ENCODE measurements at places on chromosomes 4 and X.

DNA sequence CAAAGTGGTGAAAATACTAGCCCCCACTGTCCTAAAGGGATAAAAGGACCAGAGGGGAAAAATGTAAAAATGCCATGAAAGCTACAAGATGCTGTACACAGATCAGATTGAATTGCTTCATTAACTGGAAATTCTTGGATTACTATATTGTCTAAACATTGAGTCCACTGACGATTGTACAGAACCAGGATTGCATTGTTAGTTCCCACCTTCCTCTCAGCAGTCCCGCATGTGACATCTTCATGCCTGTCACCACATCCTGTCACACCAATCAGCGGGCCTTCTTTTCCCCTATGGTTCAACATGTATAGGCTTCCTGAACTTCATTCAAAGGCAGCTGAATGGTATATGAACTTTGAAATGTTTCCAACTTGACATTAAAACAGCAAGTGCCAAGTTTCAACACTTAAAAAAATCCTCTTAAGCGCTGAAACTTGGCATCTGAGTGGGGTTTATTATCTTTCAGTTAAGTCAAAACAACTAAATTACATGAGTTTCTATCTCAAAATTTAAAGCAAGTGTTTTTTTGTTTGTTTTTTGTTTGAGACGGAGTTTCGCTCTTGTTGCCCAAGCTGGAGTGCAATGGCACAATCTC is 24.6 kb downstream of the ZRSR2 start:
- no peak for DNase-seq

- DNase-seq = no peak
These were observed 133.9 kb downstream of the EGF start for GRCh38 chr4:110046588-110047049.

- no peak for DNase-seq
These were observed 29.0 kb upstream of the MSANTD1 start for GRCh38 chr4:3219761-3220475.

GRCh38 chr4:177128306-177128705 is 181.4 kb upstream of the NEIL3 start:
- no peak for DNase-seq

GRCh38 chr4:140335076-140335475 is 38.4 kb upstream of the SCOC start:
- no peak for DNase-seq

GRCh38 chrX:21509912-21510311 is 135.7 kb downstream of the CNKSR2 start:
- no peak for DNase-seq

DNA sequence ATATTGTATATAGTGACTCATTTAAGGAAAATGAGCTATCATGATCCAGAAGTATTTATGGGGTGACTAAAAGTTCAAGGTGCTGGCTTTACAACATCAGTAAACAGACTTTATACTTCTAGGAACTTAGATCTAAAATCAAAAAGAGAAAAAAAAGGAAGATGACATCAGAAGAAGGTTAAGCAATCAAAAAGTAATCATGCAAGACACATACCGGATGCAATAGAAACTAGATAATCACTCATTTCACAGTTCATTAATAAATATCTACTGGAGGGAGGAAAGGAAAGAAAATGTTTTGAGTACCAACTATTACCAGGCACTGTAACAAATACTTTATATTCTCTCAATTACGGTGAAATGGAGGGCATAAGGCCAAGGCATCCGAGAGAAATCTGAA is 276.4 kb downstream of the SPRY1 start:
- DNase-seq = no peak

DNA sequence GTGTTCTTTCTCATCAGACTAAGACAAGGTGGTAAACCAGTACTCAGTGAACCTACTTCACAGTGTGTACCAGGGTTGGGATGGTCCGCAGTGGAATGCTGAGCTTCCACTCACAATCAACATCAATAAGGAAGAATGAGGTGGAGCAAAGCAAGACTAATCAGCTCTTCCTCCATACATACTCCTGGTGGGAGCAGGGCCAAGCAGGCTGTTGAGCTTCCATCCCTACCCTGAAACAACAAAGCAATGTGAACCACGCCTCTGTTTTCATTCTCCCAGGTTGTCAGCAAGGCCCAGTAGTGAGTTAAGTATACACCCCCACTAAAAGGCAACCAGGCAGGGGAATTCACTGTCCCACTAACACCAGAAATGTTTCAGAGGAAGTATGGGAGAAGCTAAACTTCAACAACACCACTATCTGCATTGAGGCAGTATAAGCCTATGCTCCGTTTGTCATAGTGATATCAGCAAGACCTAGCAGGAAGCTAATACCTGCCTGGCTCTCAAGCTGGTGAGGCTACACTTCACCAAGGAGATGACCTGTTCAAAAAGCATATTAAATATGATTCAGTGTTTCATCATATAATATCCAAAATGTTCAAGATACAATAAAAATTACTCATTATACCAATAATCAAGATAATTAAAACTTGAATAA is 109.5 kb downstream of the DDX60 start:
- DNase-seq = no peak

- no peak for DNase-seq
These were observed 23.9 kb downstream of the RELL1 start for GRCh38 chr4:37662251-37662650.

DNA sequence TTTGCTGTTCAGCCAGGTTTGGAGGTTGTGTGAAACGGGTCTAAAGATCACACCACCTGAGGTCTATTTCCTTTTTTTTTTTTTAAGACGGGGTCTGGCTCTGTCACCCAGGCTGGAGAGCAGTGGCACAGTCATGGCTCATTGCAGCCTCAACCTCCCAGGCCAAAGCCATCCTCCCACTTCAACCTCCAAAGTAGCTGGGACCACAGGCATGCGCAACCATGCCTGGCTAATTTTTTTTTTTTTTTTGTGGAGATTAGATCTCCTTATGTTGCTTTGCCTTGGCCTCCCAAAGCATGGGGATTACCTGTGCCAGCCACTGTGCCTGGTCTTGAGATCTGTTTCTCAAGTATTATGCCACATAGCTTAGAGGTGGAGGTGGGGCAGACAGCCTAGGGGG is 49.2 kb upstream of the ELOVL6 start:
- DNase-seq = no peak

DNA sequence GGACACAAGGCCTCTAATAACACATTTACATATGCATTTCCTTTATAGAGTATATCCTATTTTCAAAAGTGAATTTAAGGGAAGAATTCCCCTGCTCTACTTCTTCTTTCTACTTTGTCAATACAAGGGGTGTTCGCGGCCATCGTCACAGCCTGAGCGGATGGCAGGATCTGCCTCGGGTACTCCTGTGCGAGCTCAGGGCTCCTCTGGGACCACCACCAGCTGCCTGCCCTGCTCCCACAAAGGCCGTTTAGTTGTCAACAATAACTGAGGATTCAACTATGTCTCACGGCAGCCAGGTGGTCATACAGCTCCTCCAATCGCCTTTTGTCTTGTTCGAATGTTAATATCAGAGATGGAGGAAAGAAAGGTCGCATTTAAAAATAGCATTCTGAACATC is 228.2 kb upstream of the TENM3 start:
- no peak for DNase-seq

GRCh38 chr4:172982151-172982590 is 186.4 kb upstream of the GALNT7 start:
- DNase-seq = no peak

GRCh38 chr4:108417923-108418322 is 202.5 kb upstream of the RPL34 start:
- DNase-seq = no peak

- peak; percentile 42 for DNase-seq
These were observed 444.7 kb downstream of the IQCM start for GRCh38 chr4:149370785-149371420.

DNA sequence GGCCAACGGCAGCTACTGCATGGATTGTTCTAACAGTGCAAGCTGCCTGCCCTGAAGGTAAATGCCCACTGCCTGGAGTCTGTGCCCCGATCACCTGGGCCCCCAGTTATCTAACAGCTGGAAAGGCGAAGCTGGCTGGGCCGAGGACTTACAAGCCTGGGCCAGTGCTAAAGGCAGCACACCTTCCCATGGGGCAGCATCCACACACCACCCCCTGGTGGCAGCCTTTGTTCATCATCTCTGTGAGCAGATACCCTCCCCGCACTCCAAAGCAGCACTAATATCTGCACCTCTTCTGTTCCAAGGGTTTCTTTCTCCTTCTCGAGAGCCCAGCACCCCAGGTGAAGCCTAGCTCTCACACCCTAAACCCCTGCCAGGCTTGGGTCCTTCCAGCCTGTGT is 7.6 kb downstream of the SLC2A9 start:
- DNase-seq = peak; percentile 55

- no peak for DNase-seq
These were observed 215.2 kb downstream of the MGST2 start for GRCh38 chr4:139880841-139881240.

GRCh38 chr4:17063888-17064287 is 165.4 kb upstream of the LDB2 start:
- DNase-seq = no peak

DNA sequence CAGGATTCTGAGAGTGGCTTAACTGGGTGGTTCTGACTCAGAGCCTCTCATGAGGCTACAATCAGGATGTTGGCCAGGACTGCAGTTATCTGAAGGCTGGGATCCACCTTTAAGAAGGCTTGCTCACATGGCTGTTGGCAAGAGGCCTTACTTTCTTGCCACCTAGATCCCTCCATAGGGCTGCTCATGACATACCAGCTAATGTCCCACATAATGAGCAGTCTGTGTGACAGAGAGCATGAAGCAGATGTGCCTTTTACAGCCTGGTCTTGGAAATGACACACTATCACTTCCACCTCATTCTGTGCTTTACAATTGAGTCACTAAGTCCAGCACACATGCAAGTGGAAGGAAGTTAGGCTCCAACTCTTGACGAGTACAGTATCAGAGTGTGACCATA is 4.3 kb upstream of the RBM3 start:
- no peak for DNase-seq

- no peak for DNase-seq
These were observed 37.4 kb downstream of the MID1 start for GRCh38 chrX:10582945-10583344.

DNA sequence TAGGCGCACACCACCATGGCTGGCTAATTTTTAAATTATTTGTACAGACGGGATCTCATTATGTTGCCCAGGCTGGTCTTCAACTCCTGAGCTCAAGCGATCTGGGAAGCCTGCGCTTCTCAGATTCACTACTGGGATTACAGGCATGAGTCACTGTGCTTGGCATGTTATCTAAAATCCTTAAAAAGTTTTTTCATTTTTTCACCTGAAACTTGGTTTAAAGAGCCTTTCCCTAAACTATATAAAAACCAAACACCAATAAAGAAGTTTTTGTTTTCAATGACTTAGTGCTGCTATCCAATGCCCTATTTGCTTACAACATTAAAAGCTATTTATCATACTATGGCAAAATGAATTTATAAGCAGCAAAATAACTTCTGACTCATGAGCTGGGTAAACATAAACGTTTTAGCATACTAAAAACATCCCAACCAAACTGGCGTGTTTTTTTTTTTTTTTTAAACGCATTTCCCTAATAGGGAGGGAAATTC is 127.8 kb downstream of the UBE2K start:
- no peak for DNase-seq

DNA sequence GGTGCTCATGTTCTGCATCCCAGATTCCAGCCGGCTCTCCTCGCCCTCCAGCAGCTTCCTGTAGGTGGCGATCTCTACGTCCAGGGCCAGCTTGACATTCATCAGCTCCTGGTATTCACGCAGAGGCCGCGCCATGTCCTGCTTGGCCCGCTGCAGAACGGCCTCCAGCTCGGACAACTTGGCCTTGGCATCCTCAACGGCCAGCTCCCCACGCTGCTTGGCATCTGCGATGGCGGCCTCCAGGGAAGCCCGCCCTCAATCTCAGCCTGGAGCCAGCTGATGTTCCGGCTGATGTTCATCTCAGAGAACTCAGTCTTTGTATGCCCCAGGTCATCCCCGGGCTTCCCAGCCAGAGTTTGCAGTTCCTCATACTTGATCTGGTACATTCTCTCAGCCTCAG is 431.8 kb upstream of the DIPK2B start:
- DNase-seq = no peak

GRCh38 chrX:7351926-7352325 is 204.0 kb upstream of the PUDP start:
- DNase-seq = no peak

DNA sequence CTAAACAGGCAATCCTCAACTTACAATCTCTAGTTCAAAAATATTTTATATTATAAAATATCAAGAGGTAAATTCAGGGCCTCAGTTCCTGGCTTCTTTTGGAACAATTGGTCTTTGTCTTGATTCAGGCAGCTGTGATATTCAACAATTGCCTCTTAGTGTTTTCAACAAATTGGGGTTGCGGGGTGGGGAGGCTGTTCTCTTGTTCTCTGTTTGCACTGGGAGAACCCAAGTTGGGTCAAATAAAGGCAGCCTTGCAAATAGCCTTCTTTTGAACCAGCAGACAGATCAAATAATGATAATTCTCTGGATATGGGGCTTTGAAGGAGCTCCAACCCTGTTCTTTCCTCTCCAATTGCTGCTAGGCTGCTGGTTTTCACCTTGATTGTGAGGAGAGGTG is 142.5 kb downstream of the COL4A5 start:
- no peak for DNase-seq

GRCh38 chr4:48343551-48343950 is 2.2 kb downstream of the SLAIN2 start:
- no peak for DNase-seq

GRCh38 chr4:125529071-125529470 is 214.3 kb downstream of the FAT4 start:
- DNase-seq = no peak

DNA sequence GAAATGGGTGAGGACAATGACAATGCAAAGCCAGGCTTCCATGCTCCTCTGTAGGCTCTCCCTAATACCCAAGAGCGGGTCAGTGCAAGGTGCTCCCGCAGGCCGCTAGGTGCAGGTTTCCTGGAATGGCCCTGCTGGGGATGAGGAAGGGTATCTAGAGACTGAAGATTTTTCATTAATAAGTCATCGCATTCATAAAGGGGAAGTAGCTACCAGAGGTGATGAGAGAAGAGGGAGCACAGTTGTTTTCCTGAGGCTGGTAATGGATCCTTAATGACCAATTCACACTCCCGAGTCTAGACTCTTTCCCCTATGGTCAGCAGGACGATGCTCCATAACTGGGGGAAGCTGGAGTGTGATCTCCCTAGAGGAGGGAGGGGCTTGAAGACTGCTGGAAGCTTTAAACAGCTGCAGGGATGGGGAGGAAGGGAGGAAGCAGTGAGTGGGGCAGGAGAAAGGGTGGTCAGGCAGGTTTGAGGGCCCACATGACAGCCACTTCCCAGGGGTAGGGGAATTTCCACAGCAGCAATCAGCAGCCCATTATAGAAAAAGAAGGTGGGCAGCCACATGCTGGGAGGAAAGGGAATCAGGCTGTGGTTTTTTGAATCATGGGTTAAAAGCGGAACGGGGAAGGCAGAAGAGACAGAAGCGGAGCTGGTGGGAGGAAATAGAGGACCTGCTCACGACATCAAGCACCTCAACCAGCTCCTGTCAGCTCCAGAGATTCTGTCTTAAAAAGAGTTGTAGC is 10.2 kb upstream of the ATP6AP2 start:
- no peak for DNase-seq

GRCh38 chr4:56737666-56738065 is 56.6 kb upstream of the HOPX start:
- DNase-seq = no peak

Data from Jurkat, Clone E6-1 (cell line).